Activated naive CD4-positive, alpha-beta T cell (primary cell): ENCODE measurements at places on chromosomes 12 and 14.

DNA sequence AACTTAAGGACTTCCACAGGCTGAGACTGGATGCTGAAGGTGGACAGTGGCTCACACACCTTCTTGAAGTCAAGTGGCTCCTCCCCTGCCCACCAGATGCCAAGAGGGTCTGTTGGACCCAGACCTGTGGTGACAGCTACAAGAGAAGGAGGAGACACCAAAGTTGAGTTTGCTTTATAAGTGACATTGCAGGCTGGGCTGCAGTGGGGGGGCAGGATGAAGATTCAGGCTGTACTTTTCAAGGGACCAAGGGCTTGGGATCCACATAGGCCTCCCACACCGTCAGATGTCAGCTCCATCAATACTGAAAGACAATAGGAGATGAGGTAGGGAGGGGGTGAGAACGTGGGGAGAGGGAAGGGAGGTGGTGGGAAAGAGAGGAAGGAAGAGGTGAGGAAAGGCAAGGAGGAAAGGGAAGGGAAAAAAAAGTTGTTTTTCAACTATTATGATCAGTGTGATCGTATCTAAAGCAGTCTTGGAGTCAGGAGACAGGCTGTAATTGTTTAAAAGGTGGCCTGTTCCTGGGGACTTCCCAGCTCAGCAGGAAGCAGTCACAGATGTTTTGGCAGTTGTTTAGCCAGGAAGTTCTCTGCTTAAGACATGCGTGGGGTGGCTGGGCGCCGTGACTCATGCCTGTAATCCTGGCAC lies 84.1 kb upstream of the RESF1 start:
- DNase-seq = no peak

DNA sequence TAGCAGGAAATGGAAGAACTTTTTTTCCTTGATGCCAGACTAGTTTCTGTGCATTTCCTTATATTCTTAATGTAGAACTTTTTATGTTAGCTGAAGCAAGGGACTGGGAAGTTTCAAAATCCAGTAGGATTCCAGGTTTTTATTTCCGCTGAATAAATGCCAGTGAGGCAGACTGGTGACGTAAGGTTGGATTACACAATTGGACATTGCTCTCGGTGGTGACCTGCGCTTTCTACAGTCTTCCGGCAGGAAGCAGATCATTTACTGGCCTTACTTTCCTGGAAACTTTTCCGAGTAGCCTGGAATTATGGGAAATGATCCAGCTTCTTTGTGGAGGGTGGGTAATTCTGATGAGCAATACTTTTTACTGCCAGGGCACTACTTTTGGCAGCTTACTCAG lies 3.6 kb downstream of the IFT43 start:
- no peak for DNase-seq

DNA sequence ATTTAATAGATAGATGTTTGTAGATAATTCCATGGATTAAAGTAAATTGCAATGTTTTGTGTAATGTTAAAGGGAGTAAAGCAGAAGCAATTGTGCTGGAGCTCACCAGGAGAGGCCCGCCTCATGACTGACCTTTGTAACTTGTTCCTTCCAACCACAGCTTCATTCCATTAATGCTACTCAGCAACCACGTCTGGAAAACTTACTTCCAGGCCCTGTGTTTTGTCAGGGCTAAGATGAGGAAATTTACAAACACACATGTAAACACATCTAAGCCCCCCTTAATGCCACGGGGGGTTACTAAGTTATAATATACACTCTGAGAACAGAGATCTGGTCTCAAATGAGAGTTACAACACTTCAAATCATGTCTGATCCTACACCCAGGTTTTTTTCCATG lies 12.4 kb downstream of the LUM start:
- DNase-seq = no peak

DNA sequence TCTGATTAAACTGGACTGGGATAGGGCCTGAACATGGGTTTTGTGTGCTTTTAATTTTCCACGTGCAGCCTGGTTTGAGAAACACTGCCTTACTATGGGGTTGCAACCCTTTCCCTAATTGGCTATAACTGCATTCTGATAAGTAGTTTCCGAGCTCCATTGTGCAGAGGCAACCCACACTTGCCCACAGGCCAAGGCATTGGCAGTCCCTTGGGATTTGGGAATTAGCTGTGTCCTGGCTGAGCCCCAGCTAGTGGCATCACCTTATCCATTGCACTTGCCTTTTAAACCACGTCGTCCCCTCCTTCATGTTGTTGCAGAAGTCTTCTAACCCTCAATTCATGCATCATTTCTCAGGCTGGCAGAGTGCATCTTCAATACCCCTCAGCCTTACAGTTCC lies 10.2 kb downstream of the VCPKMT start:
- no peak for DNase-seq

DNA sequence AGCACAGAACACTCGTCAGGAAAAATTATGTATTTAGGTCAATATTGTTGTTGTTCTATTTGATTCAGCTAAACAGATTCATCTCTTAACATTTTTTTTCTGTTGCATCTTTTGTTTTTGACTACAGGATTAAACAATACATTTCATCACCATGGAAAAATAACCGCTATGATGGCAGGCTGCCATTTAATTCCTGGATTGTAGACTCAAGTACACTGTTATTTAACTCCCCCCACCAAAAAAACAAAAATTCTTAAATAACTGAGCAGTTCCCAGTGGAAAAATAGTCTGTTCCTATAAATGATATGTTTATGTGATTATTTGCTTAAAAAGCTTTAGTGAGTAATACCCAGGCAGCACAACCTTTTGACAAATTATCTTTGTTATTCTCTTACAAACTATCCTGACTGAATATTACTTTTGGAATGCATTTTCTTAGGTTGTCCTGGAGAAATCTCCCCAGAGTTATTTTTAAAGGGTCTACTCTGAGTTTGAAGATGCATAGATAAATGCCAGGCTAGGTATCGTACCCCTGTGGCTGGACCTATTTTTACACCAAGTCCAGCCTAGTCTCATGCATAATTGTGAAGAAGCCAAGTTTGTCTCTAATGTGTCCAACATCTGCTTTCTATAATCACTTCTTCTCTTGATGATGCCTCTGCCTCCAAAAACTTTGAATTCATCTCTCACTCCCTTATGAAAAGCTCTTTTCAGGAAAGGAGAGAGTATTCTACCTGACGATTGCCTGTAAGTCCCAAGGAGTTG lies 3.7 kb downstream of the KERA start:
- DNase-seq = no peak

DNA sequence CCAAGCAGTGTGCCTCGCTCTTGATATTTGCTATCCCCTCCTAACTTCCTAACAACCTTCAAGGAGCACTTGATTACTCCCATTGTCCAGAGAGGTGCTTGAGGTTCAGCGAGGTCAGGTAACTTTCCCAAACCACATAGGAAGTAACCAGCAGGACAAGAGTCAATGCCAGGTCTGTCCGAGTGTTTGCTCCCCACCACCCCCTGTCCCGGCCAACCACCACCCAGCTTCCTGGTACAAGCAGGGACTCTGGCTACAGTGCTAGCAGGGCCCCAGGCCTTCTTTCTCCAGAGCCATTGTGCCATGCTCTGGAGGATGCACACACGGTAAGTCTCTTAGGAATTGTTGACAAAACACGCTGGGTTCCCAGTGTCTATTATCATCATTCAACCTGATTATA lies 49.2 kb downstream of the SYNE3 start:
- DNase-seq = no peak
